ENCODE measurements at places on chromosomes 6 and 20.

GRCh38 chr6:26420688-26421171 is 18.7 kb downstream of the BTN3A1 start:
- DNase-seq = no peak

DNA sequence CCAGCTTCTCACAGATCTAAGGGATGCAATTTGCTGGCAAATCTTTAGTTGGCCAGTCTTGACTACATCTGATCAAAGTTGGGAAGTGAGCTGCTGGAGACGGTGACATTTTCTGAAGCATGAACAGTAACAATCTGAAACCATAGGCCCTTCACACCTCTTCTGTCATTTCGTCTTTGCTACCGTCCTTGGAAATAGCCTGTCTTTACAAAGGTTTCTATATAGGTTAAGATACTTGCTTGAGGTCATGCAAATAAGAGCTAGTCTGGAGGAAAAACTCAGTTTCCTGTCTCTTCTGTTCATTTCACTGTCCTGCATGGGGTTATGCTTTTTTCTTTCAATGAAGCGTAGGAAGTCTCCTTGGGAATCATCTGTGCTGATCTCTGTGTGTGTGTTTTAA is 55.6 kb downstream of the CARMIL1 start:
- no peak for DNase-seq

GRCh38 chr20:1868856-1869255 is 26.4 kb upstream of the SIRPA start:
- no peak for DNase-seq

GRCh38 chr6:150046943-150047342 is 21.6 kb upstream of the RAET1L start:
- DNase-seq = no peak

DNA sequence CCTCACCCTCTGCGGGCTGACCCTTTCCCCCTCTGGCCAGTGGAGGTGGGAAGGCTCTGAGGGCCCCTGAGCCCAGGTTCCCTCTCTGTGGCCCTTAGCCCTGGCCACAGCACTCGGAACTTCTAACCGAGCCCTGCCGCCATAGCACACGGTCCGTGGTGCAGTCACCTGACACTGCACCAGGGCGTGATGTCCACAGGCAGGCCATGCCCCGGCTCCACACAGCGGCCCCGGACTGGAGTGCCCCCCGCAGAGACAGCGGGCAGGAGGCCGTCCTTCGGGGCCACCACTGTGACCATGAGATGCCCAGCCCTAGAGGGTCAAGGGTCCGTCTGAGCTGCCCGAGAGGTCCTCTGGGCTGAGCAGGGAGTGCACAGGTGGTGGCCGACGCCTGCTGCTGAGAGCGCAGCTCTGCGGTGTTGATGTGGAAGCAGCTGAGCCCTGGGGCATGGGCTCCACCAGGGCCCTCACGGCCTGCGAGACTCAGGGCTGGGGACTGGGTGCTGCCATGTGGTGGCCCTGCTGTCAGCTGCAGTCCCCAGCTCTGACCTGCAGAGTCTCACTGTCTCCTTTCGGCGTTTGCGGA is 11.2 kb upstream of the BHLHE23 start:
- DNase-seq = no peak

DNA sequence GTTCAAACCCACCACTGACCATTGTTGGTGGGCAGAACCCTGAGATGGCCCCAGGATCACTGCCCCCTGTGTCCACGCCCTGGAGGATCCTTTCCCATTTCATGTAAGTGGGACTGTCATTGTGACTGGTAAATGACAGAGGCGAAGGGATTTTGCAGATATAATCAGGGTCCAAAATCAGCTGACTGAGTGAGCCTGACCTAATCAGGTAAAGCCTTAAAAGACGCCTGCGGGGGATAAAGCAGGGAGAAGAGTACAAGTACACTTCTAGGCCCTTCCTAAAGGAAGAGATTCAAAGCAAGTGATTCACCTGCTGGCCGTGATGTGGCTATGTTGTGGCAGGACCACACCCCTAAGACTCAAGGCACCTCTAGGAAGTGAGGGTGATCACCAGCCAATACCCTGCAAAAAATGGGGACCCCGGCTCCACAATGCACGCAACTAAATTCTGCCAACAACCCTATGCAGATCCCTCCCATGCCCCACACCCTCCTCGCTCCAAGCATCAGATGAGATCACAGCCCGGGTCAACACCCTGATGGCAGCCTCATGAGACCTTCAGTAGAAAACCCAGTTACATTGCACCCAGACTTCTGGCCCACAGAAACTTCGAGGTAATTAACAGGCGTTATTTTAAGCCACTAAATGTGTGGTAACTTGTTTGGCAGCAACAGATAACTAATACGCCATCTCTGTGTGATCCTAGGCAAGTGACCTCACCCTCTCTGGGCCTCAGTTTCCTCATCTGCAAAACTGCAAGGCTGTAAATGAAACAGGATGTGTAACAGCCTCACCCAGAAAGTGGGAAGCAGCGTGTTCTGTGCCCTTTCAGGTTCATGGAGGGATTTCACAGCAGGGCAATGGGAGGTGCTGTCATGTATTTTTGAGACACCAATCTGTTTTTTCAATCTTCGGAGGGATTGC is 11.3 kb downstream of the PREX1 start:
- no peak for DNase-seq

DNA sequence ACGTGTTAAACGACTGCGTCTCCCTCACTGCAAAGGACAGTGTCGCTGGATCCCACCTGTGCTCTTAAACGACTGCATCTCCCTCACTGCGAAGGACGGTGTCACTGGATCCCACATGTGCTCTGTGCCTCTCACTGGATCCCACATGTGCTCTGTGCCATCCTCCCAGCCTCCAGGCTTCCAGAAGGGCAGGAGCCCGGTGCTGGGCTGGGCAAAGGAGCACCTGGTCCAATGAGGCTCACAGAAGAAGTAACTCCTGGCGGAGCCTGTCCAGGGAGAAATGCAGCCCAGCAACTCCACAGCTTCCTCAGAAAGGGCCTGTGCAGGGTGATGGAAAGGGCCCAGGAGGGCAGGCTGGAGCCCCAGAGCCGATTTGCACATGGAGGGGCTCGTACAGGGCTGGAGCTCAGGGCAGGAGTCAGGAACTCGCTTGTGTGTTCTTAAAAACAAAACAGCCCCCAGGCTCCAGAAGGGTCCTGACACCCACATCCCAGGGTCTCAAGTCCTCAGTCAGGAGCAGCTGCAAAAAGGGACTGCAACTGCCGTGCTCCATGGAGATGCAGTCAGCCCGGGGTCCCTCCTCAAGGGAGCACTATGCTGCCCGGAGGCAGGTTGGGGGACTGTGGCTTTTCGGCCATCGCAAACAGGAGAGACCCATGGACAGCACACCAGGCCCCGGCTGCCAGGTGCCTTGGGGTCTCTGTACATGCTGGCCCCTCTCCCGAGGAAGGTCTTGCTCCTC is 52.7 kb downstream of the DLL1 start:
- DNase-seq = no peak

DNA sequence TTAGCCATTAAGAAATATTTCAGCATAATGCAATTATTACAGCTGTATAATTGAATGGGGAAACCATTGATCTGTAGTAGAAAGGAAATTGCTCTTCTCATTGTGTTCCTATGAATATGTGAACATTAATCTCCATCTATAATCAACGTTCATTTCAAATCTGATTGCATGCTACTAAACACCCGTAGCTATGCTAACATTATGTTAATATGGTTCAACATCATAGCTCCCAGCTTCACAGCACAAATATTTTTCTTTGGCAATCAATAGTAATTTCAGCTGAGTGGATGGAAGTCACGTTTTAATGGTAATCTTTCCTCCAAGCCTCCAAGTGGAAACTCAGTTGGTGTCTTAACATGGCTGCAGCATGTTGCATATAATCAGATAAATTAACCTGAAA is 454.4 kb downstream of the MAFB start:
- DNase-seq = no peak

DNA sequence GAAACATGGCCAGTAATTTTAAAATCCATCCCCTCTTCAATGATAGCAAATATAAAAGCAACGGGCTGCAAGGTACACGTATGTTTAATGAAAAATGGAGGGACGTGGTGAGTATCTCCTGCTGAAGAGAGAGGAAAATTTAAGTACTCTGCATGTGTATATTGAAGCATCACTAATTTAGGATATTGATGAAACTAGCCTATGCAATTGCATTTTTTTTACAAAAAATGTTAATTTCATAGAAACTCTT is 362 bp upstream of the TMX4 start:
- no peak for DNase-seq

- no peak for DNase-seq
These were observed 78.7 kb downstream of the CDH22 start for GRCh38 chr20:46229478-46230105.

DNA sequence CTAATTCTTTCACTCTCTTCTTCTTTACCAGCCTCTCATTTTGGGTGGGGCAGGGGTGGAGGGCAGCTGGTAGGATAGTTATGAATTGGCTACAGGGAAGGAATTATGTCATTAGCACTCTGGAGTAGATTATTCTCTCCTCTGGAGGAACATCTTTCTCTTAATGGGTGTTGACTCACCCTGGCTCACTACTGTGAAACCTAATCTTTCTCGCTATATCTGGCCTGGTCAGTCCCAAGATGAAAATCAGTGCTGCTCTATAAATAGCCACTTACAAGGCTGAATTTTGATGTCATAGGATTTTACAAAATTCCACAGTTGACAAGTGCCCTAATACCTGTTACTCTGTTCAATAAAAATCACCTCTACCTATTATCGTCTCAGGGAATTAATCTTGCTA is 151.3 kb downstream of the COL9A1 start:
- no peak for DNase-seq

GRCh38 chr20:15528391-15529111 is 1044.7 kb downstream of the KIF16B start:
- no peak for DNase-seq

GRCh38 chr6:149851461-149852110 is 12.6 kb downstream of the LRP11 start:
- DNase-seq = no peak

- no peak for DNase-seq
These were observed 68.5 kb upstream of the SRSF6 start for GRCh38 chr20:43389211-43389610.

DNA sequence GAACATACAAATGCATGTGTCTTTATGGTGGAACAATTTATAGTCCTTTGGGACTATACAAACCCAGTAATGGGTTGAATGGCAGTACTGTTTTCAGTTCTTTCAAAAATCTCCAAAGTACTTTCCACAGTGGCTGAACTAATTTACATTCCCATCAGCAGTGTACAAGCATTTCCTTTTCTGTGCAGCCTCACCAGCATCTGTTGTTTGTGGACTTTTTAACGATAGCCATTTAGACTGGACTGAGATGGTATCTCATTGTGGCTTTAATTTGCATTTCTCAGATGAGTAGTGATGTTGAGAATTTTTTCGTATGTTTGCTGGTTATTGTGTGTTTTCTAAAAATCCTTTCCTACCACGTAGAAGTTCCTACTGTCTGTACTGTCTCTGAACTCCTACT is 327.2 kb upstream of the ZFP64 start:
- no peak for DNase-seq

GRCh38 chr6:80676386-80676785 is 569.9 kb downstream of the BCKDHB start:
- DNase-seq = no peak

DNA sequence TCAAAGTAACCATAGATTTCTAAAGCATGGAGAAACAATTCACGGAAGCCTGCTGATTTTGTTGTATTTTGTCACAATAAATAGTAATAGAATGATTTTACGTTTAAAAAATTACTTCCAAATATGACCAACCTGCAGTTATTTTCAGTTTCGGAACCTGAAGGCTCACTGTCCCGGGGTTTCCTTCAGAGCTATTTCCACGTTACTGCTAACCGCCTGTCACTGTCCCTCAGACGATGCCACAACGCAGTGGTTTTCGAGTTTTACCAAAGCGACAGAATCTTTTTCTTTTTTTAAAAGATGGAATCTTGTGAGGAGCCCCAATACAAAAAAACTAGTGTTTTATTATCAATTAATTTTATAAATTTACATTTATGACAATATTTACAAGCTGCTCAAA is 40.5 kb downstream of the PSMG4 start:
- no peak for DNase-seq

- no peak for DNase-seq
These were observed 24.1 kb upstream of the SH3BGRL2 start for GRCh38 chr6:79607000-79607399.

- no peak for DNase-seq
These were observed 121.1 kb downstream of the TRIM27 start for GRCh38 chr6:28802417-28803336.

- DNase-seq = peak; percentile 79
These were observed 5.9 kb upstream of the ZNF184 start for GRCh38 chr6:27478706-27479318.

DNA sequence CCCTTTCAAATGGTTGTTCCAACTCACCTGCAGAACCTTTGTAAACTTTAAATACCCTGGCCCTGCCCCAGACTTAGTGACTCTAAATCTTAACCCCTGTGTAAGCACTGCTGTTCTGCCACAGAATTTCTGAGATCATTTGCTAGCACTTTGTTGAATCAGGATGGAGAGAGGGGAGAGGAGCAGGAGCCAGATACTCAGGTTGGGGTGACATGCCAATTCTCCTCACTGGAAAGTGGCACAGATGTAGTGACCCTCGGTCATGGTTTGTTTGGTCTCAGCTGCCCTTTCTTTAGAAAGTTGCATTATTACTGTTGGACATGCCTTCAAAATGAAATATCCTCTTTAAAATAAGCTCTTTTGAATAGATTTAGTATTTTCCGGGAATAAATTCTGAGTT is 168.0 kb downstream of the ZFAND3 start:
- no peak for DNase-seq

DNA sequence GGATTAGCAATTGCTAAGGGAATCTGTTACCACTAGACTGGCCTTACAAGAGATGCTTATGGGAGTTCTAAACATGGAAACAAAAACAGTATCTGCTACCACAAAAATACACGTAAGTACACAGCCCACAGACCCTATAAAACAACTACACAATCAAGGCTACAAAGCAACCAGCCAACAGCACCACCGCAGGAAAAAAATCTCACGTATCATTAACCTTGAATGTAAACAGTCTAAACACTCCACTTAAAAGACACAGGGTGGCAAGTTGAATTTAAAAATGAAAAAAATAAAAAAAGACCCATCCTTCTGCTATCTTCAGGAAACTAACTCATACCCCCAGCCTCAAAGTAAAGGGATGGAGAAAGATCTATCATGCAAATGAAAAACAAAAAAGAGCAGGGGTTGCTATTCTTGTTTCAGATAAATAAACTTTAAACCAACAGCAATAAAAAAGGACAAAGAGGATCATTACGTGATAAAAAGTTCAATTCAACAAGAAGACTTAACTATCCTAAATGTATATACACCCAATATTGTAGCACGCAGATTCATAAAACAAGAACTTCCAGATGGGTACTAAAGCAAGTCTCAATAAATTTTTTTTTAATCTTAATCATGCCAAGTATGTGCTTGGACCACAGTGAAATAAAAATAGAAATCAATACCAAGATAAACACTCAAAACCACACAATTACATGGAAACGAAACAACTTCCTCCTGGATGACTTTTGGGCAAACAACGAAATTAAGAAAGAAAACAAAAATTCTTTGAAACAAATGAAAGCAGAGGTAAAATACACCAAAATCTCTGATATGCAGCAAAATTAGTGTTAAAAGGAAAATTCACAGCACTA is 52.3 kb downstream of the RNGTT start:
- no peak for DNase-seq

- no peak for DNase-seq
These were observed 11.3 kb upstream of the PXDC1 start for GRCh38 chr6:3762852-3763251.

- no peak for DNase-seq
These were observed 100.7 kb downstream of the SGK1 start for GRCh38 chr6:134217105-134217797.
